ENCODE measurements at places on chromosomes 11 and 22.
A peak's percentile ranks its signal among the peaks of the same experiment; 100 is the strongest.

- no peak for DNase-seq
These were observed 69.9 kb downstream of the BCR start for GRCh38 chr22:23250056-23250784.

DNA sequence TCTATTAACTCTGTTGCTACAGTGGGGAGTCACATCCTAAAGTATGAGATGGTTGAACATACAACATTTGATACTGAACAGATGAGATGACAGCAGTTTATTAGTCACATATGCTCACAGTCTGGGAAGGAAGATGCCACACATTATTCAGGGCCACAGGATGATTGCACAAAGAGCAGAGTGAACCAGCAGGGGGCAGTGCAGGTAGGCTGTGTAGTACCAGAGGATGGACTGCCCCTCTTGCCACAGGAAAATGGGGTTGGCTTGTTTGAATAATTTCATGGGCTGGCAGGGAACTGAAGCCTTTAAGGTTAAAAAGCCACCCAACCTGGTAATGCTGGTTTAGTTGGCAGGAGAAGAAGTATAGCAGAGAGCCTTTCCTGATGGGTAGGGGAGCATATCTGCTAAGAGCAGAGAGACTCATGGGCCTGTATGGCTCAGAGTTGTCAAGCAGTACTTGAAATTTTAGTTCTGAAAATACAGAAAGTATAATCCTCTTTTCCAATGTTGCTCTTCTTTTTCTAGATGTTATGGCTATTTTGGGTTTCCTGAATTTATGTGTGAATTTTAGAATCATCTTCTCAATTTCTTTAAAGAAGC, 180.4 kb upstream of the B3GAT1 start:
- peak; percentile 4 for DNase-seq

DNA sequence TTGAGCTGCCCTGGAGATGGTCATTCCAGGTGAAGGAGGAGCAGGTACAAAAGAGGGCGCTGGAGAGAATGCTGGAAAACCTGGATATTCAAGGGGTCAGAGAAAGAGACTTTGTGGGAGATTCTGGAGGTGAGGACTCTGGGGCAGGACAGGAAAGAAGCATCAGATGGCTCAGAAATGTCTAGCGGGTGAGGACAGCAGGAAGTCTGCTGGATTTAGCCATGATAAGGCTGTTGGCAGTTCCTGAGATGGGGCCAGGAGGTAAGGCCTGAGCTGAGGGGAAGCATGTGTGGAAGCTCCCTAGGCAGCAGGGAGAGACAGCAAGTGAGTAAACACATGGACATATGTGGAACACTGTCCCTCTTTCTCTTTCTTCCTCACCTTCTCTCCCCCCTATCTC, 1.5 kb downstream of the UPB1 start:
- DNase-seq: no peak

GRCh38 chr11:63907063-63907462, 9.9 kb downstream of the RCOR2 start:
- DNase-seq: no peak

DNA sequence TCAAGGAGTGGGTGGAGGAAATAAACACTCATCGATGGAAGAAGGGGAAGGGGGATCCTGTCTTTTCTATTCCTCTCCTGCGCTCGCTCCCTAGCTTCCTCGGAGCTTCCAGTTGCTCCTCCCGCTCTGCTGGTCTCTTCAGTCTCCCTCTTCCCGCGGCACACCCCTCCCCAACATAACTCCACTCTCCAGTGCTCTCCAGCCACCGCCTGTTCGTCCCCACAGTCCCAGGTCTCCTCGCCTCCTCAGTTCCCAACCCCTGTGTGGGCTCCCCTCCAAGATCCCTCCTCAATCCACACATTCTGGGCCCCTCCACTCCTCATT, 438 bp downstream of the ZW10 start:
- no peak for DNase-seq

DNA sequence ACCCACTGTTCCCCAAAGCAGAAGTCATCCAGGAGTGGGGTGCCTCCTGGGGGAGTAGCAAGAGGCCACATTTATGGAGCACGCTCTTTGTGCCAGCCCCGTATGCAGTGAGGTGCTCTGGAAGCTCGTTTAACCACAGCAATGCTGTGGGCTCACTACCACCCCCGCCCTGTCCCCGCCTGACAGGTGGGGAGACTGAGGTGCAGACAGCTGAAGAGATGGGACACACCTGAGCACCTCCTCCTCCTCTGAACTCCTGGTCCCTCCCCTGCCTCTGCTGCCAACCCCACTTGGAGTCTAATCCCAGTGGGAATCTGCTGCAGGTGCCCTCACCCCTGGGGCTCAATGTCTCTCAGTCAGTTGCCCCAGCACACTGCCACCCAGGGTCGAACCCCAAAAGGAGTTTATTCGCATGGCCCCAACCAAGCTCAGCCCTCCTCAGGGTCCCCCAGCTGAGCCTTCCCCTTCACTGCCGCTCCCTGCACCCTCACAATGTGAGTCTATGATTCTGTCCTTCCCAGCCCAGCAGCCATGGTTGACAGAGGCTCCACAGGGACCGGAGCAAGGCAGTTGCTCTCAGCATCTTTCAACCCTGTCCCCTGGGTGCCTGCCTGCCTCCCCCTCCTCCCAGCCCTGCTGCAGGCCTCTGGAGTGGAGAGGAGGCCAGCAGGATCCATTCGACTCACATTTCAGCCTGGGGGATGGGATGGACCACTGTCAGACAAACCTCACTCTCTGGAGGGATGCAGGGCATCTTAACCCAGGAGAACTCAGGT, 13.3 kb upstream of the BCR start:
- no peak for DNase-seq

DNA sequence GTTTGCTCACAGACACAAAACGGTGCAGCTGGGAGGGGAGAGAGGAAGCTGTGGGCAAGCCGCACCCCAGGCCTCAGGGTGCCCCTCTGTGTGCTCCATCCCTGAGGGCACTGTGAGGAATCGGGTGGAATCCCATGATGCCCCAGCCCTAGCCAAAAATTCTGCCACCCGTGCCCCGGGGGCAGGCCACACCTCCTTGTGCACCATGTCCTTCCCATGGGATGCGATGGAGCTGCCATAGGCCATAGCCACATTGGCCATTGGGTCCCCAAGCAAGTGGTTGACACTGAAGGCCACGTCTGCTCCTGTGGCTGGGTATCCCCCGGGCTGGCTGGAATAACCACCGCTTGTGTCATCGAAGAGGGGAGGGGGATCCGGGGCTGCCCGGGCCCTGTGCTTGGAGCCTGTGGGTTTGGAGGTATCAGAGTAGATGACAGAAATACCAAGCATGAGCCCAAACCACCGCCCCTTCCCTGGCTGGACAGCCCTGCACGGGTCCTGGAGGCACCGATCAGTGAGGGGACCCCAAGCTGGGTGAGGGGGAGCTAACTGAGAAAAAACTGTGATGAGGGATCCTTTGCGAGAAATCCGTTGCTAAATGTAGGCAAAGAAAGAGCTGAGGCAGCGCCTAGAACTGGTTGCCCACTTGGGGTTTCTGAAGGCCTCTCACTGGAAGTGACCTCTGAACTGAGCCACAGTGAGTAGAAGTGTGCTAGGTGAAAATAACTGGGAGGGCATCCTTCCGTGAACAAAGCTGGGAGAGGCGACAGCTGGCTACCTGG, 863 bp downstream of the YIF1A start:
- no peak for DNase-seq

DNA sequence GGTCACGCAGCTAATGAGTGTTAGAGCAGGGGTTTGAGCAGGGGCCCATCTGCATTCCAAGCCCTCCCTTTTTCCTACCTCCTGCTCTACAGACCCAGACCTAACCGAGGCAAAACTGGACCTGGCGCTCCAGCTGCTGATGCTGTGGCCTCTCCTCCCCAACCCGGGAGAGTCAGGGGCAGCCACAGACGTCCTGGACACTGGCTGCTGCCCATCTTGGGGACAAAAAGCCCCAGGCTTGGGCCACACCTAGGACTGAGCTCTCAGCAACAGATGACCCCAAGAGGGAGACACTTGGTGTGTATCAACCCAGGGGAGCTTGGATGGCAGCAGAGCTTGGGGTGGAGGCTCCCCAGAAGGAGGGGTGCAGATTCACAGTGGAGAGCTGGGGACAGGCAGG, 172.6 kb downstream of the ST3GAL4 start:
- DNase-seq: no peak

GRCh38 chr11:32838505-32839274, 9.0 kb downstream of the PRRG4 start:
- DNase-seq: peak; percentile 47

DNA sequence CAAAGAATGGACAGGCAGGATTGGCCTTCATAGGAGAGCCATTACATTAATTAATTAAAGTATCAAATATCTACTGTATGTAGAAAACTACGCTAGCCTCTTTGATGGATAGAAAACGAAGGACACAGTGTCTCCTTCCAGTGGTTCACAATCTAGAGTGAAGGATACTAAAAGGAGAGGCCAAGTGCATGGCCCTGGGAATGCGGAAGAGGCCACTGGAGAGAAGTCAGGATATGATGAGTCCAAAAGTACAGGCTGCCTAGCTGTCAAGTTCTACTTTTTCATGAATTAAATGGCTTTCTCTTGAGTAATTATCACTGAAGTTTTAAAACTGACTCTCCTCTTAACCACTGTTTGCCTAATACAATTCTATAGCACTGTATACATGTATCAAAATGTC, 41.9 kb downstream of the ATG16L2 start:
- DNase-seq: no peak

GRCh38 chr22:19775496-19776325, 15.1 kb downstream of the TBX1 start:
- no peak for DNase-seq

- DNase-seq: no peak
These were observed at the start of gene LRRC4C for GRCh38 chr11:41459465-41460401. Gene LRRC4C (minus strand): TSS chr11:41459652.

DNA sequence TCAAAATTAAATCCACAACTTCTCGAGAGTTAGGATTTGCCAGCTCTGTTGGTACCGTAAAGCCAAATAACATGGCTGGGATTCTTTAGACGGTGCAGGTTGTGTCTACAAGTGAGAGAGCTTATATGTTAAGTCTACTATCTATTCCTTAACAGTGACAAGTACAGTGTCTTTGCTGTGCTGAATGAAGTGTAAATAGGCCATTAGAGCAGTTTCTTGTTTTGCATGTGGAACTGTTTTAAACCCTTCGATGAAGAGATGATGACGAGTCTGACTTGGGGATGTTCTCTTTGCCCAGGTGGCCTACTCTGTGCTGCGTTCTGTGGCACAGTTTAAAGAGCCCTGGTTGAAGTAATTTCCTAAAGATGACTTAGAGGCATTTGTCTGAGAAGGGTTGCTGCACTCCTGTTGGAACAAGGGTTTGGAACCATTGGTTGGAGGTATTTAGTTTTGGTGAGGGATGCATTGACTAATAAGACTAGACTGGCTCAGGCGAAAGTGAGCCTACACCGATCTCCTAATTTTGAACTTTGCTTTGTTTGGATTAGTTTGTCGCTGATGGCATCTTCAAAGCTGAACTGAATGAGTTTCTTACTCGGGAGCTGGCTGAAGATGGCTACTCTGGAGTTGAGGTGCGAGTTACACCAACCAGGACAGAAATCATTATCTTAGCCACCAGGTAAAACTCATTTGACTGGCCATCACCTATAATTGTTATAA, 988 bp downstream of the RPS3 start:
- DNase-seq: no peak

GRCh38 chr11:110850846-110851245, 138.6 kb upstream of the ARHGAP20 start:
- DNase-seq: no peak

DNA sequence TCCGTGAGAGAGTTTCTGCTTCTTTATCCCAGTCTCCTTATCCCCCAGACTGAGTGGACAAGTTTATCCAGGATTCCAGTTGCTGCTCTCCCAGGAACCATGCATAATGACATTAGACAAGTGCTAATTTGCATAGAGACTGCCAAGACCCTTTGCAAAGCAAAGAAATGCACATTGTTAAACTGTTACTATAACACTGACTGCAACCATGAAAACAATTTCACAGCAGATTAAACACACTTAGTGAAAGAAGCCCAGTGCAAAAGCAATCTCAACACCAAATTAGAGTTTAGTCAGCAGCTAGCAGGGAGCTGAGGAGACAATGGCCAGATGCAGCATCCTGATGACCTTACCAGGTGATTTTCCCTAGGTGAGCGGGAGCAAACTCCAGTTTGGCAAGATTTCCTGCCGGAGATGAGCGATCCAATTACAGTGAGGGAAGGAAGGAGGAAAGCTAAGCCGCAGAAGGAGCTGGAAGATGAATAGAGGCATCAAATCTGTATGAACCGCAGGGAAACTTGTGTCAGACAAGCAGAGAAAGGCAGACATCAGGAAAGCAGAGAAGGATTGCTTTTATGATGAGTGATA, 273.8 kb upstream of the B3GAT1 start:
- DNase-seq: no peak

DNA sequence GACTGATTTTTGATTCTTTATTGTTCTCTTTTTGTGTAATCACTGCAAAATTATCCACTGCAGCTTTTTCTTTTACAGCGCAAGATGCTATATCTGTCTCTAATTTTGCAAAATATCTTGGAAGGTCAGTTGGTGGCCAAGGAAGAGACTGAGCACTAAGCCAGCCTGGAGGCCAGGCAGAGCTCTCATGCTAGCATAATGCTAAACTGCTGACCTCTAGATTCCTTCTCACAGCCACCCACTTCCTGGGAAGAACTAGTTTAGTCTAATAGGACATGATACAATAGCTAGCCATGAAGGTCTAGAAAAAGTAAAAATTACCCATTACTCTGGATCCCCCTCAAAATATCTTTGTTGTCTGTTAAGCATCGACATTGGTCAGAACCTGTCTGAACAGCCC, 227.2 kb upstream of the ARHGAP20 start:
- no peak for DNase-seq

GRCh38 chr11:99279266-99279665, 258.5 kb downstream of the CNTN5 start:
- no peak for DNase-seq

DNA sequence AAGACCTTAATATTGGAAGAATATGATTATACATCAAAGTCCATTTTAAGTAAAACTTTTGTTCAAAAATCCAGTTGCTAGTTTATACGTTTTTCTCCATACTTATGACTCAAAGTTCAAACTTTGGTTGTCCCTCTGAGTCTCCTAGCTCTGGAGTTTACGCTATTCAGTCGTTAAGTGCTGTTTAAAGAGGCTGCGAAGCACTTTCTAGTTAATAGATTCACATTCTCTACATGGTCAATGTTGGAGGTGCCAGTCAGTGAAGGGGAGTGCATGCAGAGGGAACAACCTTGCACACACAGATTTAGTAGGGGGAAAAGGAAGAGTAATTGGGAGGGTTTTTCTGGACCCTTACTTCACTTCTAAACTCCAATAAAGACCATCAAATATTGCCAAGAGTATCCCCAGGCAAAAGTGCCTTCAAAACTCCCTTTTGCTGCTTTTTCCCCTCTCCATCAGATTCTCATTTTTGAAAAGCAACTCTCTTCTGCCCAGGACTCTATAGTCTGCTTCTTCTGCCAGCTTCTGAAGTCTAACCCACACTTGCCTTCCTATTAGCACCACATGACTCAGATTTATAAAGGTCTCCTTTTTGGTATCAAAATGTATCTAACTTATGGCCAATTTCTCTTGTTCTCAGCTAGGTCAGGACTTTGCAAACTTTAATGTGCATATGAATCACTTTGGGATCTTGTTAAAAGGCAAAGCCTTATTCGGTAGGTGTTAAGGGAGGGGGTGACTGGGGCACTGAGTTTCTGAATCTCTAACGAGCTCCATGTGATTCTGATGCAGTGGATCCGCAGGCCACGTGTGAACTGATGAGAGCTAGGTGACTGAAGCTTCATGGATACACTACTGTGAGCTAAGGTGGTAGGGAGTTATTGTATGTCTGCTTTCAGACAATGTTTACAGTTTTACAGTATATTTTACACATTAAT, 96.2 kb upstream of the MTMR2 start:
- no peak for DNase-seq
